Endothelial cell of umbilical vein (primary cell): ENCODE measurements at places on chromosomes 7 and 10. TPM values are rescaled to one million over a fixed set of nuclear protein-coding genes. Genes with fewer than 3 reads are reported as not detected.
A peak's percentile ranks its signal among the peaks of the same experiment; 100 is the strongest.

The GPR22 gene
- polyA plus RNA-seq: not detected in 2 replicates

GRCh38 chr7:894927-895450 lies 18.6 kb downstream of the GET4 start:
- H3K36me3 ChIP-seq: peaks cover 47% of the 10 kb centered on the region
- no peak overlapping the region for H3K4me3 ChIP-seq
- peaks cover 4% of the 10 kb centered on the region for H3K4me1 ChIP-seq
- no peaks in the 10 kb centered on the region for H3K27me3 ChIP-seq
- H3K27ac ChIP-seq: no peak overlapping the region

The EGR2 gene
- 0.47 and 0.54 TPM in 2 replicates for polyA plus RNA-seq

DNA sequence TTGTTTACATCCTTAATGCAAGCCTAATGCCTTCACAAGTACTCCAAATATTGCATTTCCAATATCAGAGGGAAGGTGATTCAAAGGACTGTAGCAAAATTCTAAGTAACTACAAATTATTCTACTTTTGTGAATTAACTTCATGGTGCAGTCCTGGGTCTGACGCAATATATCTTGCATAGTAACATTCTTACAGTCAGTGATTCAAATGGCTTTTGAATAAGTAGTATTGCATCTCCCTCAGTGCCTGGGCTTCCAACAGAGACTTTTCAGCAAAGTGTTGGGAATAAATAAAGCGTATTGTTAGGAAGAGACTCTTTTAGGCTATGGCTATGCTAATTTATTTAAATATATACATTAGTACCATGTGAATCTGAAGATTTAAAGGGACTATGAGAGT lies 564.7 kb upstream of the COBL start:
- H3K27me3 ChIP-seq: no peaks in the 10 kb centered on the region
- H3K36me3 ChIP-seq: no peaks in the 10 kb centered on the region
- no peak overlapping the region for H3K4me3 ChIP-seq
- no peaks in the 10 kb centered on the region for H3K4me1 ChIP-seq
- DNase-seq: no peak

The RNLS gene
- polyA plus RNA-seq: 3.5 and 4.6 TPM in 2 replicates

DNA sequence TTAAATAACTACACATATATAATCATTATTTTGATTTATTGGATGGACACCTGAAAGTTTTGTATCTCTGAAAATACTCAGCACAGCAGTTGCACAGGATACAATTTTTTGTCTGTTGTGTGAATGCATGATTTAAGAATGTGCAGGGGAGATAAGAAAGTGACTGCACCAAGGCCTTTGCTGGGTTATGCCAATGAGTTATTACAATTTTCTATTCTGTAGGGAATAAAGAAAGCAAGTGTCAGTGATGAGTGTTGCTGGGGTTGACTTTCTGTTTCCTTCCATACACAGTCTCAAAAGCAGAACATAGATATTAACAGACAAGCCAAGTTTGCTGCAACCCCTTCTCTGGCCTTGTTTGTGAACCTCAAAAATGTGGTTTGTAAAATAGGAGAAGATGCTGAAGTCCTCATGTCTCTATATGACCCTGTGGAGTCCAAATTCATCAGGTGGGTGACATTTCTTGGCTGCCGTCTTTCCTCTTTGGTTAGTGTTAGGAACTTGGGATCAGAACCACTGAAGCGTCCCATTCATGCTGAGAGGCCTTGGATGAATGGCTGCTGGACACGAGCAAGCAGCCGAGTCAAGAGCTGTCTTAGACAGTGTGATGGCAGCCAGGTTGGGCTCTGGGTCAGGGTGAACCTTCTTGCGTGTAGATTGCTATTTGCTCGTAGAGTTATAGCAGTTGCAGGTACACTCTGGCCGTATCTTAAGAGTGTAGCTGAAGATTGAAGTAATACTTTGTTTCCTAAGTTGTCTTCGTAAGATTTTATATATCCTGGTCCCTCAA lies 92.8 kb downstream of the DOCK1 start:
- peaks cover 7% of the 10 kb centered on the region for H3K36me3 ChIP-seq
- H3K4me1 ChIP-seq: no peaks in the 10 kb centered on the region
- no peak overlapping the region for H3K4me3 ChIP-seq
- no peak for DNase-seq
- H3K27me3 ChIP-seq: no peaks in the 10 kb centered on the region

GRCh38 chr7:121313793-121314676 lies 14.8 kb upstream of the WNT16 start:
- H3K27ac ChIP-seq: no peak overlapping the region
- no peaks in the 10 kb centered on the region for H3K4me1 ChIP-seq
- no peak overlapping the region for H3K4me3 ChIP-seq
- no peak for DNase-seq
- no peaks in the 10 kb centered on the region for H3K36me3 ChIP-seq
- H3K27me3 ChIP-seq: peaks cover 3% of the 10 kb centered on the region

The TMEM140 gene
- 17.9 and 21.9 TPM in 2 replicates for polyA plus RNA-seq

DNA sequence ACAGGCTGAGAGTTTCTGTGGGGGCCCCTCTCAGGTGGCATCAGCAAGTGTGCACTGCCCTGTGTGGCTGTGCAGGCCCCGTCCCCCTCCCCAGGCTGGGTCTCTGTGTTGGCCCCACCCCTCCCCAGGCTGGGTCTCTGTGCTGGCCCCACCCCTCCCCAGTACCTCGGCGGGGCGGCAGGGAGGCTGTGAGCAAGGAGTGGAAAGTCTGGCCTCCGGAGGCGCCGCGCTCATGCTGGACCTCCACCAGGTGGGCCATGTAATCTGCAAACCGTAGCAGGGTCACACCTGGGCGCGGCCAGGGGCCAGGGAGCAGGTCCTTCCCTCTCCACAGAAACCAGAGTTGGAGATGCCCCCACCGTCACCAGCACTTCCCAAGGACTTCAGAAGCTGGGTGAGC lies 21.4 kb upstream of the MICALL2 start:
- H3K4me1 ChIP-seq: no peaks in the 10 kb centered on the region
- no peak overlapping the region for H3K4me3 ChIP-seq
- no peaks in the 10 kb centered on the region for H3K27me3 ChIP-seq
- no peak overlapping the region for H3K27ac ChIP-seq
- no peak for DNase-seq

The PTPRZ1 gene
- polyA plus RNA-seq: 0.07 and 0.11 TPM in 2 replicates

- no peaks in the 10 kb centered on the region for H3K4me1 ChIP-seq
- H3K36me3 ChIP-seq: no peaks in the 10 kb centered on the region
- H3K27me3 ChIP-seq: no peaks in the 10 kb centered on the region
- H3K27ac ChIP-seq: no peak overlapping the region
- no peak overlapping the region for H3K4me3 ChIP-seq
- DNase-seq: no peak
Measured at GRCh38 chr7:148828965-148829364, 55.1 kb downstream of the EZH2 start.

DNA sequence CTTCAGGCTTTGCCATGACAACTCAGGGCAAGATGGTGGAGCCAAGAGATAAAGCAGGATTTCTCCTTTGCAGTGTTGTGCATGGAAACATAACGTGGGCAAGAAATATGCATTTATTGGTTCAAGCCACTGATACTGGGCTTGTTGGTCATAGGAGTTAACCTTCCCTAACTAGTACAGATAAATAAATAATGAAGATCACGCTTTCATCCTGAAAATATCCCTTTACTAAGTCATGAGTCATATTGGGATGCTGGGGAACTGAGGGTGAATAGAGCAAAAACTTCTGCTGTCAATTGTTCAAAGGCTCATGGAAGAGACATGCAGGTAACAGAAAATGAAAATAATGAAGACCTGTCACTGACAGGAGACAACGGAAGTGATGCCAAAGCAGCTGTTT lies 55.5 kb downstream of the TES start:
- no peaks in the 10 kb centered on the region for H3K36me3 ChIP-seq
- H3K27me3 ChIP-seq: no peaks in the 10 kb centered on the region
- peaks cover 20% of the 10 kb centered on the region for H3K4me1 ChIP-seq
- H3K27ac ChIP-seq: no peak overlapping the region

DNA sequence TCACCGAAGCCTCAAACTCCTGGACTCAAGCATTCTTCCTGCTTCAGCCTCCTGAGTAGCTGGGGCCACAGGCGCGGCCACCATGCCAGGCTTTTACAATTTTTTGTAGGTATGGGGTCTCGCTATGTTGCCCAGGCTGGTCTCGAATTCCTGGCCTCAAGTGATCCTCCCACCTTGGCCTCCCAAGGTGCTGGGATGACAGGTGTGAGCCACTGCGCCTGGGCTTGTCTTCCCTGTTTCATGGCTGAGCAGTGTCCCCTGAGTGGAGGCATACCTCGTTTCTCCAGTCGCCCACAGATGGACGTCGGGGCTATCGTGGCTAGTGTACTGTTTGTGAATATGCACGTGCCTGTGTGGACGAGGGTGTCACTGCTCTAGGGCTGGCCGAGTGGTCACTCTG lies 11.3 kb downstream of the INPP5A start:
- H3K4me1 ChIP-seq: no peaks in the 10 kb centered on the region
- H3K27ac ChIP-seq: no peak overlapping the region
- no peak for DNase-seq
- no peak overlapping the region for H3K4me3 ChIP-seq

The NYAP1 gene
- 0.37 and 0.46 TPM in 2 replicates for polyA plus RNA-seq

The TMEM236 gene
- 0.19 and 0.29 TPM in 2 replicates for polyA plus RNA-seq

The PNLIPRP3 gene
- not detected in 2 replicates for polyA plus RNA-seq

The CALHM3 gene
- not detected in 2 replicates for polyA plus RNA-seq

DNA sequence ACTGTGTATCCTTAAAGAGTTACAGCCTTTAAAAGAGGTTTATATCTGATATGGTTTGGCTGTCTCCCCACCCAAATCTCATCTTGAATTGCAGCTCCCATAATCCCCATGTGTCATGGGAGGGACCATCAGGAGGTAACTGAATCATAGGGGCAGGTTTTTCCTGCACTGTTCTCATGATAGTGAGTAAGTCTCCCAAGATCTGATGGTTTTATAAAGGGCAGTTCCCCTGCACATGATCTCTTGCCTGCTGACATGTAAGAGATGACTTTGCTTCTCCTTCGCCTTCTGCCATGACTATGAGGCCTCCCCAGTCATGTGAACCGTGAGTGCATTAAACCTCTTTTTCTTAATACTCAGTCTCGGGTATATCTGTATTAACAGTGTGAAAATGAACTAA lies 9.7 kb downstream of the RTKN2 start:
- H3K36me3 ChIP-seq: no peaks in the 10 kb centered on the region
- no peak overlapping the region for H3K4me3 ChIP-seq

The MMD2 gene
- not detected in 2 replicates for polyA plus RNA-seq

GRCh38 chr7:102069931-102070629 lies 216.6 kb upstream of the SH2B2 start:
- H3K27me3 ChIP-seq: no peaks in the 10 kb centered on the region
- no peak for DNase-seq
- no peak overlapping the region for H3K27ac ChIP-seq
- no peak overlapping the region for H3K4me3 ChIP-seq
- no peaks in the 10 kb centered on the region for H3K4me1 ChIP-seq

The VSTM2A gene
- polyA plus RNA-seq: not detected in 2 replicates

DNA sequence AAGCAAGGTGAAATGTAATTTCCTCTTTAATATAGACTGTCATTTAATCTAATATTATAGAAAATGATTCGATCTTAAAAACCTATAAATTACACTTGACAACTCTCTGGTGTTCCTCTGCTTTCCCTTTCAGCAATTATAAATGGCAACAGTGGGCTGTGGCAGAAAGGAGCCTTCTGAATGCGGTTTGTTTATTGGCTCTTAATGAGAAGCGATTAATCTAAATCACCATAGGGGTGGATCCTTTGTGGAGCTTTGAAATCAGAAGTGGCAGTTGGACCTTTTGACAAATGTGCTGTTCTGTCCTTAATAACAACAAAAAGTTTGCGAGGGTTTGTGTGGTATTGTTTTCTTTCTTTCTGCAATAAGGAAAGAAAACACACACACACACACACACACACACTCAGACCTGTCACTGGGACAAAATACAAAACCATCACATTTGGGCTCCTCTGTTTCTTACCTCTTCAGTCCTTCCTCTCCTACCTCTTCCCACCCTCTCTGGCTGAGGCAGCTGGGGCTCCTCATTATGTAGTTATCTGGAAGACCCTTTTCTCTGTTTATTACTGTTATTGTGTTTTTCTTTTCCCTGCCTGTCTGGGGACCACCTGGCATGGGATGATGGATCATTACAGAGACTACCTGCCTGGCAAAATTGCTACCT lies 316.2 kb downstream of the SORCS3 start:
- no peak overlapping the region for H3K27ac ChIP-seq
- H3K4me3 ChIP-seq: no peak overlapping the region
- H3K4me1 ChIP-seq: no peaks in the 10 kb centered on the region
- no peaks in the 10 kb centered on the region for H3K27me3 ChIP-seq
- no peak for DNase-seq
- no peaks in the 10 kb centered on the region for H3K36me3 ChIP-seq

- no peak for DNase-seq
- no peaks in the 10 kb centered on the region for H3K4me1 ChIP-seq
- H3K36me3 ChIP-seq: no peaks in the 10 kb centered on the region
- H3K4me3 ChIP-seq: no peak overlapping the region
Measured at GRCh38 chr10:14673189-14673861, 101.4 kb downstream of the FAM107B start.

The MMRN2 gene
- polyA plus RNA-seq: 143 and 154 TPM in 2 replicates

The STEAP1 gene
- polyA plus RNA-seq: 23.6 and 35.0 TPM in 2 replicates

The CDCA7L gene
- polyA plus RNA-seq: 53.9 and 68.4 TPM in 2 replicates

DNA sequence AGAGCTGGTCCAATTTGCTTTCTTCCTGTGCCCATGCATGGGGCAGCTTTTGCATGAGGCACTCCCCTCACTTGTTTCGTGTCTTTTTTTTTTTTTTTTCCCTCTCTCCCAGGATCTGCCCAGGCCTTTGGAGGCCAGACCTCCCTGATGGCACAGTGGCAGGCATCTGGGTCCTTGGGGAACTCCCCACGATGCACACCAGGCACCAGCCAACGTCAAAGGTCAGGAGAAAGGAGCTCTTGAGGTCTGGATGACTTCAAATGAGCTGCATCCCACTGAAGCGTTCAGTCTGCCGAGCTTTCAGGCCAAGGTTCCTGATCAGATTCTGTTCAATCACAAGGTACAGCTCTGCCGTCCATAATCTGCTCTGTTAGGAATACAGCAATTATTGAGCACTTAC lies 97.2 kb upstream of the CARD11 start:
- no peaks in the 10 kb centered on the region for H3K4me1 ChIP-seq
- no peak overlapping the region for H3K4me3 ChIP-seq
- no peaks in the 10 kb centered on the region for H3K36me3 ChIP-seq
- DNase-seq: no peak
- peaks cover 2% of the 10 kb centered on the region for H3K27me3 ChIP-seq
- H3K27ac ChIP-seq: no peak overlapping the region

- H3K4me1 ChIP-seq: peaks cover 21% of the 10 kb centered on the region
- peak; percentile 92 for DNase-seq
- H3K4me3 ChIP-seq: no peak overlapping the region
- H3K27me3 ChIP-seq: no peaks in the 10 kb centered on the region
- peak overlapping the region; percentile 7 for H3K27ac ChIP-seq
Measured at GRCh38 chr10:120727001-120727400, 124.2 kb upstream of the WDR11 start.
